ENCODE measurements at places on chromosomes 5 and 9.

DNA sequence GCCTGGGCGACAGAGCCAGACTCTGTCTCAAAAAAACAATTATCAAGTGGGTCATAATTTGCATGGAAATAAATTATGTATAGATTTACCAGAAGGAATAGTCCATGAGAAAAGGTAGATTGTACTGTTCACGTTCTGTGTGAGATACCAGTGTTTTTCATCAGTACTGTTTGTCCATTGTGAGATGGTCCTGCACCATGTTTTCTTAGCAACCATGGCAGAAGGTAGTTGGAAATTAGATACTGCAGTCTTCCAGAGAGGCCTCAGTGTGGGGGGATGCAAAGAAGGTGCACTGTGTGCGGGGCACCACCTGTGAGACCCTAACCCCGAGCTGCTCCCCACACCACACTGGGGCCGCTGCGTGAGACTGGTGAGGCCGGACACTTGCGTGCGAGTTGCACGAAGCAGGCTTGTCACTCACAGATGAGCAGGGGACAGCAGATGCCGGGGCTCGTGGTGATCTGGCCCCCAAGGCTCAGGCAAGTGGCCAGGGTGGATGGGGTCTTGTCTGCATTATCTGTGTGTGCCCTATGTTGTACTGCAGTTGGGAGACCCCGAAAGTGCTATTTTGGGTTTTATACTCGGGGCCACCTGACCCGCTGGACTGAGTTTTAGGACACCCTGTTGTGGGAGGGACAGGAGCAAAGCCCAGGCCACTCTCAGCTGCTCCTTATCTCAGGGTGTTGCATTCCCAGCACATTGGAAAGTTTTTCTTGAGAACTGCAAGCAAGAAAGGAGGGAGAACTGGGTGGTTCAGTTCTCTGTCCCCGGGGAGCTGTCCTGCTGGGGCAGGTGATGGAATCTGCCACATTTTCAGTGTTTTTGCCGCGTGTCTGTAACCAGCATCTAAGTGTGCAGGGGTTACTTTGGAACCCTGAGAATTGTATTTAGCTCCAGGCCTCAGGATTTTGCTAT lies 61.9 kb downstream of the EHMT1 start:
- no peak for DNase-seq

DNA sequence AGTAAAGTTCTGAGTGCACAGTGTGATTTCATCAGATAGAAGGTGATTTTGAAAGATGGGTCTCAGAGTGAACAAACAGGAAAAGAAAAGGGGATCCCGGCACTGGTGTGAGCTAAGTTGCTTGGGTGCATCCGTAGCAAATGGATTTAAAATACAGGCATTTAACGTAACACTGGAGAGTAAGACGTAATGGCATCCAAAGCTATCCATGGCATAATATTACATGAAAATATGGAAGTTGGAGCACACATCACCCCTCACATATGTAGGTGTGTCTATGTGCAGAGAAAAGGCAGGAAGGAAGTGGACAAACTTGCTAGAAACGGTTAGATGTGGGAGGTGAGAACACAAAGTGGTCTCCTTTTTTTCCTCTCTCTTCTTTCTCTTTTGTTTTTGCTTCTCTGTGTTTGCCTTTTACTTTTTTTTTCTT lies 38.2 kb upstream of the SEMA4D start:
- no peak for DNase-seq

GRCh38 chr5:7882926-7883325 lies 14.0 kb downstream of the MTRR start:
- DNase-seq: no peak

DNA sequence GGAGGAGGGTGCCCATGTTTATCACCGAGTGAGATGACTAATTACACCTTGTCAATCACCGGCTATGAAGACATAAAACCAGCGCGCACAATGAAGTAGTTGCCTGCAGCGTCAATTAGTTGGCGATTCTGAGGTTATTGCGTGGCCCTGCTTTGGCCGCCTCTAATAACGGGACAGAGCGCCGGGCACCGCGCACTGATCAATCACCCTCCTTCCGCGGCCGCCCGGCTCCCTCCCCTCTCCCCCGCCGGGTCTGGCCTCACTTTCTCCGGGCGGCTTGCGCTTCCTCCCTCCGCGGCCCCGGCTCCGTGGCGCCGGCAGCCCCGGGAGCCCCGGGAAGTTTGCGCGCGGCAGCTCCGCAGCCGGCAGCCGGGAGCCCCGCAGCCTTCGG lies 3.3 kb upstream of the LHX2 start:
- no peak for DNase-seq

DNA sequence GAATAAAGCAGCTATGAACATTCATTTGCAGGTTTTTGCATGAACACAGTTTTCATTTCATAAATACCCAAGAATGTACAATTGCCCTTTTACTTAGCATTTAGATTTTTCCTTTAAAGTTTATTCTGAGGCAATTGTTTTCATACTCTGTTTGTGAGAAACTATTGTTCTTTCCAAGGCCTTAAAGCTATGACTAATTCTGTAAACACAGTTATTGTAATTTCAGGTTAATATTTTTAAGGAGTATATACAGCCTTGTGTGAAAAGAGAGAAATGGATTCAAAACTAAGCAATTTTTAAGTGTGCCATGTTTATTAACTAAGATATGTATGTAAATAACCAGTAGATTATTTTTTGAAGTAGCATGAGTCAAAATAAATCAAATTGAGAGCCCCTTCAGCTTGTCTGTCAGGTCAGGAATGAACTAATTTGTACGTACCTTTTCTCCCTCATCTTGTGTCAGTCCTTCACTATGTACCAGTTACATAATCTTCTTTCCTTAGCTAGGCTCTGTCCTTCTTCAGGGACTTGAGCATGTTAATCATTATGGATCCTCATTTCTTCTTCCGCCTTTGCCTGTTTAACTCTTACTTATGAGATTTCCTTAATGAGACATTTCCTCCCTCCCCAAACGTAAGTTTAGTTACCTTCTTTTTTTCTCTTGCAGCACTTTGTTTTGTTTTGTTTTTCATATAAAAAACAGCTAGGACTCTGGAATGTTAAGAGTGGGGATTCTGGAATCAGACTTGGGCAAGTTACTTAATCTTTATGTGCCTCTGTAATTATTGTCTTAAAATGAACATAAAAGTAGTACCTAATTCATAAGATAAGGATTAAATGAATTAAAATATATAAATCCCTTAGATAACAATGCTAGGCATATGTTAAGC lies 63.6 kb downstream of the NIPBL start:
- DNase-seq: no peak

GRCh38 chr9:91907484-91908292 lies 42.3 kb downstream of the ROR2 start:
- no peak for DNase-seq

- DNase-seq: peak; percentile 30
Measured at GRCh38 chr5:178461004-178461730, 129.0 kb downstream of the COL23A1 start.

DNA sequence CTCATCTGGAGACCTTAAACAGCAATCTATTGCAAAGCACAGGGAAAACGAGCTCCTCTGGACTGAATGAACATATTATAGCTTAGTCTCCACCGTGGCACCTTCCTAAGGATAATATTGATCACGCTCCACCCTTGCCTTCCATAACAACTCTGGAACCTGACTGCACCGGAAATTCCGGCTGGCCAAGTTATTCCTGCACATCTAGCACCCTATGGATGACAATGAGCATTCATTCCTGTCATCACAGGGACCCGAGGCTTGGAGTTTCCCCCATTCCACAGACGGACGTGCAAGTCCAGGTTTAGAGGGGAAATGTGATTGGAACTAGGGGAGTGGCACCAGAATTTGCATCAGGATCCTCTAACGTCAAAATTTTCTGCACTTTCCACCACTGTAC lies 27.5 kb downstream of the STK10 start:
- no peak for DNase-seq

Measured in activated naive CD4-positive, alpha-beta T cell treated with Interleukin-2 at 50 U/mL for 16 hours (primary cell).